ENCODE measurements at places on chromosomes 12 and 14.

DNA sequence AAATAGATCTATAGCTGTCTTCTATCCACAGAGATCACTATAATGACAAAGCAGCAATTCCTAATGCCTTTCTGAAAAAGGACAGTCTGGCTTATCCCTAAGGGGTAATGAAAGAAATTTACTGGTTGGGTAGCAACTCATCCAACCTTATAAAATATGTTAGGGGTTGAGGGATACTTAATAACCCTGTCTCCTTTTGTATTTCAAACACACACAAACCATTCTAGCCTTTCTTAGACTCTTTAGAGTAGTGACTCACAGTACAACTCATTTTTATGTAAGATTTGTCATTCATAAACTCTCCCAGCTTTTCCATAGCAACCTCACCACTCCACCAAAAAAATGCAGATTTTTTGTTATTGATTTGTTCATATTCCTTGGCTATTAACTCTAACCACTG lies 167.9 kb downstream of the FSCB start:
- DNase-seq = no peak

DNA sequence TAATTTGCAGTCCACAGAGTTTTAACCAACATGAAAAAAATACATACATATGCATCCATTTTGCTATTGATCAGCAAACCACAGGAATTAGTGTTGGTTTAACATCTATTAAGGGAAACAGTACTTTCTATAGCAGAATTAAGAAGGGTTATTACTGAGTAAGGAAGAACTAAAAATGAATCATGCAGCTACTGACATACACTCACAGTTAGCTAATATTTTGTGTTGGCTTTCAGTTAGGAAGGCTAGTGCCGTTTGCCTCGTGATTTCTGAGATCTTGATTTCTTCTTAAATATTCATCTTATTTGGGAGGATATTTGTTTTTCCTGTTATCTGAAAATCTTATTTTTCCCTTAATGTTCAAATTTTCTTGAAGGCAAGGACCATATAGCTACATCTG lies 423.4 kb downstream of the NOVA1 start:
- no peak for DNase-seq

GRCh38 chr12:39646963-39647362 lies 27.4 kb upstream of the ABCD2 start:
- no peak for DNase-seq

- DNase-seq = no peak
Measured at GRCh38 chr14:38143170-38143569, 64.5 kb upstream of the SSTR1 start.

DNA sequence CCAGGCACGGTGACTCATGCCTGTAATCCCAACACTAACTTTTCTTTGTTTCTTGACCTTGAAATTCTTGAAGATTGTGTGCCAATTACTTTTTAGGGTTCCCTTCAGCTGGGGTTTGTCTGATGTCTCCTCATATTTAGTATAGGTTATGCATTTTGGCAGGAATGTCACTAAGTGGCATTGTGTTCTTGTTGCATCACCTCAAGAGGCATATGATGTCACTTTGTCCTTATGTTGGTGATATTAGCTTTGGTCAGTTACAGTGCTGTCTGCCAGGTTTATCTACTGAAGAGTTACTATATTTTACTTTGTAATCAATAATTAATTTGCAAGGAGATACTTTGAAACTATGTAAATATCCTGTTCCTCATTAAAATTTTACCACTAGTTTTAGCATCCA lies 61.0 kb upstream of the BTG1 start:
- DNase-seq = no peak

DNA sequence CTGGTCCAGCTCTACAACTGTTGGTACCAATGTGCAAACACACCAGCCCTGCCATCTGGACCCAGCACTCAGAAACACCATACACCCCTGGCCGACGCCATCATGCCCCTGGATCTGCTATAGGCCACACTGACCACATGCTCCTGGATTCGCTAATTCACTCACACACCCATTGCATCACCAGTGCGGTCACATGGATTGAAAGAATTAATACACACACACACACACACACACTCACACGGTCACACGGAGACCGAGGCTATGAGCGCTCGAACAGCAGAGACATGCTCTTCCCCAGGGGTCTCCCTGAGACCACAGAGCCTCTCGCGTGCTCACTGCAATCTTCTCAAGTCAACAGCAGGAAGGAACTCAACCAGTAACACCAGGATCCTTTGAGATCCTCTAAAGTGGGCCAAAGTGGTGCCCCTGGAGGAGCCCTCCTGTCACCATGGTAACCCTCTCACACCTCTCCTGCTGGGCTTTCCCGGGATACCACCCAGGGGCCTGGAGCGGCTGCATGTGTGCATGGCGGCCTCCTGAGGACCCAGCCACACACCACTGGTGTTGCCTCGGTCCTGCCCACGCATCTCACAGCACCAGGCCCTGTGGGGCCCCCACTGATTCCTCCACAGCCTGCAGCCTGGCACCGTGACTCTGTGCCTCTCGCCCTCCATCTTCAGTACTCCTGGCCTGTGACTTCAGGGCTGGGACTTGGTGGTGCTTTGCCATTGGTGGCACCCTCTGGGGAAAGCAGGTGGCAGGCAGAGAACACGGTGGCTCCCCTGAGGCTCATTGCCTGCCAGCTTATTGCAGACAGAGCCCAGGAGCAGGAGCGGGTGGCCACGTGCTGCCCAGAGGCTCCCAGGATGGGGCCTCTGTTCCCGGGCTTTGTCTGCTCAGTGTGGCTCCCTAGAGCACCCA lies 15.1 kb downstream of the LRTM2 start:
- DNase-seq = peak; percentile 33

GRCh38 chr14:64806202-64806861 lies 73.4 kb downstream of the SPTB start:
- no peak for DNase-seq

DNA sequence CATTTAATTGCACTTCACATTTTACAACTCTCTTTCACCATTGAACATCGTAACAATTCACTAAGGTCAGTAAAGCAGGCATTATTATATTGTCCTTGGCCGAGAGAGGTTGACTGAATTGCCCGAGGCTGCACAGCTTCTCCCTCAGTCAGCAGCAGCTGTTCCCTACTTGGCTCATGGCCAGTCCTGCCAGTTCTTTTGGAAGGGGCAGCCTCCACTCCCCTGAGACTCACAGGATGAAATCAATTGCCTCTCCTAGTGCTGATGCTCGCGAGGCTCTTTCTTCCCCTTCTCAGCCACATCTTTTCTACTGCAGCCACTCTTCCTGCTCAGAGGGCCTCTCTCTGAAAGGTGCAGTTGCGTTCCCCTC lies 79.9 kb upstream of the KCNA1 start:
- DNase-seq = peak; percentile 68

- DNase-seq = no peak
Measured at GRCh38 chr12:12654691-12655460, 41.1 kb downstream of the GPR19 start.

Data from NCI-H1092 (cell line).